Fibroblast of skin of left quadriceps (primary cell): ENCODE measurements at places on chromosomes 4 and X.

DNA sequence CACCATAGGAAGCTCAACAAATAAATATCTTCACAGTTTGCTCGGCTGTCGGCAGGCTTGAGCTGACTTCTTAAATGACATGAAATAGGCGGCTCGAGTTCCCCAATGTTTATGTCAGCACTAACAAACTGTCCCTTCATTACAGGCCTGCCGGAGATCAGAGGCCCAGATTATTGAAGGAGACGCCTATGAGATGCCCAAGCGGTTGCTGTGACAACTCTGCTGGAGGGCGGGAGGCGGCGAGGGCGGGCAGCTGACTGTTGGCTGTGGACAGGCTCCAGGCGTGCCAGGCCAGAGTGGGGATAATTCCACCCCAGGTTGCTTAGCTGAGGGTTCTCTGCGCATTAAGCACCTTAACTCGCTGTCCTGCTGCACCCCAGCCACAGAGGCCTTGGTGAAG, 39.2 kb upstream of the MSX1 start:
- DNase-seq, result no peak

GRCh38 chr4:112060212-112060611, 85.0 kb upstream of the FAM241A start:
- no peak for DNase-seq

DNA sequence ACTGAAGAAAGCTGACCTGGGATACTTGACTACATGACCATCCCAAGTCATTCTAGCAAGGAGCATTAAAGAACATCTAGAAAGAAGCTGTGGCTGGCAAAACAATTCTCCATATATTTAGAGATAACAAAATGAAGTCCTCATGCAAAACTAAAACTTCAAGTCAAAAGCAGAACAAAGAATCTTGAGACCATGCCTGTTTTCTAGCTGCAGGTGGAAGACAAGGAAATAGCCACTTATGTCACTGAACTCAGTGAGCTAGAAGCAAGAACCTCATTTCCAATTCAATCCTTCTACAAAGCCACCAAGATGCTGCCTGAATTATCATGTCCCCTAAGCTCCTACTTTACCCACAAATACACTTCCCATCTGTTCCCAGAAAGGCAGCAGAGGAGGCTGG, 13.8 kb downstream of the USP46 start:
- DNase-seq, result no peak

- DNase-seq, result no peak
Measured at GRCh38 chrX:87901060-87901459, 383.5 kb downstream of the KLHL4 start.

DNA sequence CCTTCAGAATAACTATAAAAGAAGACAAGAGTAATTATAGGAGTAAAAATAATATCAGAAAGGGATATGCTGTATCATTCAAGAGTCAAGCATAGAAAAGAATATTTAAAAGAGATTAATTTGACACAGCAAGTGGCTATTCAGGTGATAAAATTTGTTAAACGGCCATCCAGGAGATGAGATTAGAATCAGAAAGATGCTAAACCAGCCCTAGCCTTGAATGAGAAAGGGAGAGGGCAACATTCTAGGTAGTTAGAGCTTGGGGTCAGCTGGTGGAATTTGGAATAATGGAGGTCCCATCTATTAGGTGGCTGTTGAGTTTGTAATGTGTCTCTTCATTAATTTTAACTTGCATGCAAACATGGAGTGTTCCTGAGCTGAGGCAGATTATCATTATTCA, 350.5 kb upstream of the PABPC4L start:
- DNase-seq, result no peak

- no peak for DNase-seq
Measured at GRCh38 chrX:42290608-42291007, 367.3 kb upstream of the CASK start.

GRCh38 chr4:89356086-89356485, 48.5 kb upstream of the GPRIN3 start:
- DNase-seq, result no peak

DNA sequence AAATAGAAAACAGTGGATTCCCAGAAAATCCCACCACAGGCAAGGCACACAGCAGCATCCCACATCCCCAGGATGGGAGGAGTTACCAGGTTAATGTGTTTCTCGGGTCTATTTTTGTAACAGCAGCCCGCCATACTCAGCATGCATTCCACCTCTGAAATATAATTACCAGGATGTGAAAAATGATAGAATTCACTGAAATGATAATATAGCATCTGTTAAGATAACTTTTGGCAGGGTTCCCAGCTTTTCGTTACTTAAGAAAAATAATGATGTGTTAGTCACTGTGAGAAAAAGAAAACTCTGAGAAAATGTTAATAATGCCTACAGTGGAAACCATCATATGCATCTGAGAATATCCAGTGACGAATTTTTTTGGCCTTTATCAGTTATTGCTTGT, 87.1 kb downstream of the VCX2 start:
- peak; percentile 37 for DNase-seq

GRCh38 chrX:150635952-150636351, 57.2 kb upstream of the MTMR1 start:
- DNase-seq, result peak; percentile 24

GRCh38 chr4:99463566-99463965, 28.4 kb upstream of the ADH7 start:
- DNase-seq, result no peak

GRCh38 chr4:26484032-26484515, 6.2 kb downstream of the CCKAR start:
- peak; percentile 43 for DNase-seq

DNA sequence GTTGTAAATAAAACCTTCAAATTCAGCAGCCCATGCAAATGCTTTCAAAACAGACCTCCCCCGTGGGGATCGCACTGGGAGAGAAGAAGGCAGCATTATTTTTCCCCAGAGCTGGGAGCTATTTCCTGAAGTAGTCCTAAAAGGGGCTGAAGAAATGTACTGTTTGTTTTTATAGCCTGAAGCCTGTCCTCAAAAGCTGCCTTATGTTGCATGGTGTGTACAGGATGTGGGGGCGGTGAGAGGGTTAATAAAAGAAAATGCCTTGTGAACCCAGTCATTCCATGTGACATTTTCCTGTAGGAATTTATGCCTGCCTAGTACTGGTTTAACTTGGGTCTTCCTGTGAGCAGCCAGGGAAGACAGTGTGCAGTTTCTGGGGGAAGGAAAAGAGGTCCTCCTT, 144.1 kb downstream of the SOWAHB start:
- DNase-seq, result peak; percentile 94

- DNase-seq, result no peak
Measured at GRCh38 chr4:7333024-7333780, 101.5 kb downstream of the PSAPL1 start.

GRCh38 chrX:15437724-15438123, 53.5 kb upstream of the VEGFD start:
- DNase-seq, result no peak

DNA sequence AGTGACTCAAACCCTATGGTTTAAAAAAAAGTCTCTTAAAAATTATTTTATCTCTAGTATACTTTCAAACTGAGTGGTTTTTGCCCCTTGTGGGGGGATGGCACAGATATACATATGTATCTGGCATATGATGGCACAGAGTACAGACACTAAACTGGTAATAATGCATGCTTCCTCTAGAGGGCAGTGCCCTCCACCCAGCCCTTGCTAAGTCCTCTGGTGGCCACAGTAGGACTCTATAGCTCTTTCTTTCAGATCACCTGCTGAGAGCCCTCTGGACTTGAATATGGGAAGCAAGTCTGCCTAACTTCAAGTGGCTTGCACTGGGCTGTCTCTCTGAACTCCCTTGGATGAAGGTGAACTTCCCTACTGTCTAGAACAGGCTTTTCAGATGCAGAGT, 66.3 kb downstream of the TSPAN7 start:
- DNase-seq, result no peak

GRCh38 chrX:132716006-132716405, 227.2 kb upstream of the MBNL3 start:
- DNase-seq, result no peak

GRCh38 chr4:3498407-3498806, 33.8 kb downstream of the LRPAP1 start:
- DNase-seq, result no peak

GRCh38 chr4:124804041-124804440, 91.5 kb upstream of the ANKRD50 start:
- no peak for DNase-seq

DNA sequence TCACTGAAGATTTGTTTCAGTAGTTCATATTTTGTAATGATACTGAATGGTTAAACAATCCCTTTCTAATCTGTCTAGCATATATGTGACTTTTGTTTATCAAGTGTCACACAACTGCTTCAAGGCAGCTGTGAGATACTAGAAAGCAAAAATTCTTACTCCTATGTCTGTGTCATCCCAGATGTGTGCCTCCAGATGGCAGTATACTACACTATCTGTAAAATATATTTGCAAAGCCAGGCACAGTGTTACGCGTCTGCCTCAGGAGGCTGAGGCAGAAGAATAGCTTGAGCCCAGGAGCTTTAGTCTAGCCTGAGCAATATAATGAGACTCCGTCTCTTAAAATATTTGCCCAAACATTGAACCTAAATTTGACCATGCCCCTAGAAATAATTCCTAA, 4.0 kb downstream of the NUDT10 start:
- DNase-seq, result peak; percentile 14

- DNase-seq, result peak; percentile 60
Measured at GRCh38 chrX:31931225-31931624, 859.4 kb upstream of the FTHL17 start.
